Sigmoid colon (tissue), 7 donors: ENCODE measurements at places on chromosomes 5 and 9.

- DNase-seq: no peak
Observed at GRCh38 chr5:91416491-91416890, 33.4 kb upstream of the ARRDC3 start.

DNA sequence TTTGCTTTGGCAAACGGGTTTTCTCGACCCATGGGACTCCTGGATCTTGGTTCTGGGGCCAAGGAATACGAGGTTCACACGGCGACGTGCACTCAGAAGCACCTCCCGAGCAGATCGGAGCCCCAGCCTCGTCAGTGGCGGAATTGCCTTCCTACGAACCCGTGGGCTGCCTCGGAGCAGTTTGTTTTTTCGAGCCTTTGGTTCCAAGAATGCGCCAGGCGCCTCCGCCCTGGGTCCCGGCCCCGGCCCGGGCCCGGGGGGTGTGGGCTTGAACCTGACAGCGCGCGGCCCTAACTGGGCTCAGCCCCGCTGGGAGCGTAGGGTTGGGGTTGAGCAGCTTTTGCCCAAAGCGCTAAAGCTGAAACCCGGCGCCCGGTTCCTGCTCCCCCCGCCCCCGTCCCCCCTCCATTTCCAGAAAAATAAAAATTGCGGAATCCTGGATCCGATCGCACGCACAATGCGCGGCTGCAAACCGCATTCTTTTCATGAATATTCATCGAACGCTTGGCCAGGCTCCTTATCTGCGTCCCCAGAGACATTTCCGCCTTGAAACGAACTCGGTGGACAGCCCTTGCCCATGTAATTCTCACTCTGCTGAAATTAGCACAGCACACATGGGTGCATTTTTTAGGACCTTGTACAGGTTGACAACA lies 1.0 kb downstream of the BASP1 start:
- DNase-seq: no peak

GRCh38 chr5:74822288-74822687 lies 43.9 kb downstream of the FAM169A start:
- DNase-seq: no peak

DNA sequence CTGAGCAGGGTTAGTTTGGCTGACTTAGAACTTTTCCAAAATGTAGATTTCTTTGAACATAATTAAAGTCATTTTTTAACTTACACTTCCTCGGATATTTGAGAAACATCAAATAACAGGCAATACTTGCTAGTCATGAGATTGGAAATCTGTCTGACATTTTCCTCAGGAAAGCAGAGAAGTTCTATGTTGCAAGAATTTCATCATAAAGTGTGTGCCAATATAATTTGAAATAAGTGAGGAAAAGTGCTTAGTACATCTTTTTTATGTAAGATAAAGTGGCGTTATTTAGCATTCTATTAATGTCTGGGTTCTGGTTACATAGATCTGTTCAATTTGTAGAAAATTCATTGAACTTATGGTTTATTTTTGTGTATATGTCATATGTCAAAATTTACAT lies 48.7 kb upstream of the C5orf47 start:
- no peak for DNase-seq

- no peak for DNase-seq
Observed at GRCh38 chr9:101859620-101860019, 121.2 kb upstream of the GRIN3A start.

GRCh38 chr5:22372376-22372775 lies 480.8 kb downstream of the CDH12 start:
- DNase-seq: no peak

DNA sequence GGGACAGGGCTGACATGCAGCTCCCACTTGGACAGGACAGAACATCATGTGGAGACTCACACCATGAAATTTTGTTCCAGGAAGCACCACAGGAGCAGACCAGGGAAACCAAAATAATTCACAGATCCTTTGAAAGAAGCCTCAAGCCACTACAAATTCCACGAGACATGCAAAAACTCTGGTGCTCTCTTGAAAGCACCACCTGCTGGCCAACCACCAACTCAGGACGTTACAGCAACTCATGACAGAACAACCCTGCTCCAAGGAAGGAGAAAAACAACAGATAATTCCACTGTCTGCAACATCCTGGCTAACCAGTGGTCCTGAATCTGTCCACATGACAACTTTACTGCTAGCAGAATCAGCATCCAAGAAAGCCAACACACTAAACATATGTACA lies 516.0 kb downstream of the SPATA31D1 start:
- no peak for DNase-seq
